Omental fat pad (tissue), 4 donors: ENCODE measurements at places on chromosomes 6 and 20.

- no peak for DNase-seq
Observed at GRCh38 chr6:28303570-28303969, 22.2 kb downstream of the PGBD1 start.

GRCh38 chr6:79468116-79468515 is 69.1 kb downstream of the LCA5 start:
- no peak for DNase-seq

DNA sequence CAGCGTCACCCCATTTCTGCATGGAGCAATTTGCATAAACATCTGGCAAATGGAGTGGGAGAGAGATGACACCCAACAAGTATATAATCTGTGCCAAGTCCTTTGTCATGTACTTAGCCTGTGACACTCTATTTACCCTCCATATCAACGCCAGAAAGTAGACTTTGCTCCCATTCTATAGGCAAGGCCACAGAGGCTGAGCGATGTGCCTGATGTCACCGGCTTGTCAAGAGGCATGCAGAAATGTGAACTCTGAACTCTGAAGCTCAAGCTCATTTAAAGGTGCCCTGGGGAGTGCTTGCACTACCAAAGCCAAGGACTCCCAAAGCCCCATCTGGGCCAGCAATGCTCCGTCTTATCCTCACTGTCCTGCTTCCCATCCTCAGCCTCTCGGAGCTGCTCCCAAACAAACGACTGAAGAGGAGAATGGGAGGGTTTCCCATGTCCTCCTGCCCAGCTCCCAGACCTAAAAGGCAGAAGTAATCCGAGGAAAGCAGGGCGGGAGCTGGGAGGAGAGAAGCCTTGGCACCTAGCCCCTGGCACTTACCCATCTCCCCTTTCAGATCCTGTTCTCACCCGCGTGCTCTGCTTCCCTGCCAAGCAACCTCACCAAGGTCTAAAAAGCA is 9.2 kb downstream of the CPNE5 start:
- DNase-seq: no peak

GRCh38 chr6:167988945-167989841 is 8.3 kb upstream of the KIF25 start:
- no peak for DNase-seq

DNA sequence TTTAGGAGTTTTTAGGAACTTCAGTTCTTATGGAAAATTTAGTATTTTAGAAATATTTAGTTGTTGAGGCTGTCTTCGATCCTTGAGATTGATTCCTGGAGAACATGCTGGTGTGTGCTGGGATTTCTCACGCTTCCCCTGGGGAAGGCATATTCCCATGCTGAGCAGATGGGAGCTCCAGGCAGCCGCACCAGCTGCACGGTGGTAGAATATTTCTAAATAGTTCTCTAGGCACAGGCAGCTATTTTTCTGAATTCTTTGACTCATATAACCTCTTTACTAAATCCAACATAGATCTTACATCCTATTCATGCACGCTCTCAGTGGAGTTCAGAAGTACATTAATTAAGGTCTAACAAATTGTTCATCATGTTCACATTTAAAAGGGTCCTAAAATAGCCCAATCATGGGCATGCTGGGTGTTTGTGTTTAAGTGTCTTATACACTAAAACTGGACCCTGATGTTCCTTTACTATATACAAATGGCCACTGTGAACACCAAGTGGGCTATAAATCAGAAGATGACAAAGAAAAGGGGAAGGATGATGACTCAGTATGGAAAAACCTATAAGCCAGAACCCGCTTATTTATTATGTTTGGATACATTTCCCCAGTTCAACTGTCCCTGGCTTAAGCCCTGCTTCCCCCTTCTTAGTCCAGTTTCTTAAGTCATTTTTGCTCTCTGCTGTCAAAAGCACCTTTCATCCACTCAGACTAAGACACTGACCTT is 138.5 kb downstream of the UST start:
- DNase-seq: no peak

DNA sequence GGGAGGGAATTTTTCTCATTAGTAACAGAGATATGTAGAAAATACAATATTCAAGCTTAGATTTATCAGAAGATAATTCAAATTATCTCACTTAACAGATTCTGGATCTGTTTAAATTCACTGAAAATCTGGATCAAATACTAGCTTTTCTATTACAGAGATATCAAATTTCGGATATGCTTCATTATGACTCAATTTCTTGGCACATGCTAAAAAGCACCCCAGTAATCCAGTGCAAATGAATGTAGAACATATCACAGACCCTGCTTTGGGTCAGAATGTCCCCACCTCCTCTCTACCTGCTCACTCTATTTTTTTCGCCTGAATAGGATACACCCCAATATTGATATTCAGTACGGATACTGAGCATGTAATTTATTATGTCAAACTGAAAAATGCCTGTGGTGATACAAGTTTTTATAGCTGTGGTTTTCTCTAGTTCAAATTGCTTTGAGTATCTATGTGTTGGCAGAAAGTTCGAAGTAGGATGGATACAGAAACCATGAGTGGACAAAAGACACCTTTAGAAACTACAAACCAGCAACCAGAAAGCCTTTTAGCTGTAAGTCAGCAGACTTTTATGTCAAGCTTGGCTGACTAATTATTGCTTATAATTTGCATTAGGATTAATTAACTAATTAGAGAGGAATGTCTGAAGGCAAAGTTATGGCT is 290.0 kb downstream of the TFAP2B start:
- no peak for DNase-seq
